Fibroblast of skin of scalp (primary cell): ENCODE measurements at places on chromosomes 7 and 10.

GRCh38 chr7:151759591-151760042 is 117.3 kb downstream of the PRKAG2 start:
- DNase-seq = peak; percentile 64

DNA sequence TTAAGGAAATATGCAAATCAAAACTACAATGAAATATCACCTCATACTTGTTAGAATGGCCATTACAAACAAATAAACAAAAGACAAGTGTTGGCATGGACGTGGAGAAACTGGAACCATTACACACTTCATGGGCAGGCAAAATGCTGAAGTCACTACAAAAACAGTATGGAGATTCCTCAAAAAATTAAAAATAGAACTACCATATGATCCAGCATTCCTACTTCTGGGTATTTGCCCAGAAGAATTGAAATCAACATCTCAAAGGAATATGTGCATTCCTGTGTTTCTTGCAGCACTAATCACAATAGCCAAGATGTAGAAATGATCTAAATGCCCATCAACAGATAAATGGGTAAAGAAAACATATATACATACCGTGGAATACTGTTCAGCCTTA is 83.6 kb downstream of the NRCAM start:
- peak; percentile 61 for DNase-seq

- DNase-seq = no peak
Observed at GRCh38 chr10:116026315-116026714, 246.7 kb downstream of the GFRA1 start.

- peak; percentile 67 for DNase-seq
Observed at GRCh38 chr7:116173051-116174028, 37.0 kb upstream of the TES start.

- no peak for DNase-seq
Observed at GRCh38 chr10:94172332-94172731, 178.6 kb downstream of the PLCE1 start.

- DNase-seq = peak; percentile 46
Observed at GRCh38 chr10:101214446-101215396, 14.5 kb downstream of the LBX1 start.

GRCh38 chr7:110947408-110947807 is 143.5 kb upstream of the LRRN3 start:
- no peak for DNase-seq

- DNase-seq = no peak
Observed at GRCh38 chr10:59623133-59624121, 86.2 kb downstream of the SLC16A9 start.

- DNase-seq = no peak
Observed at GRCh38 chr10:81309041-81309552, 565.9 kb upstream of the NRG3 start.

DNA sequence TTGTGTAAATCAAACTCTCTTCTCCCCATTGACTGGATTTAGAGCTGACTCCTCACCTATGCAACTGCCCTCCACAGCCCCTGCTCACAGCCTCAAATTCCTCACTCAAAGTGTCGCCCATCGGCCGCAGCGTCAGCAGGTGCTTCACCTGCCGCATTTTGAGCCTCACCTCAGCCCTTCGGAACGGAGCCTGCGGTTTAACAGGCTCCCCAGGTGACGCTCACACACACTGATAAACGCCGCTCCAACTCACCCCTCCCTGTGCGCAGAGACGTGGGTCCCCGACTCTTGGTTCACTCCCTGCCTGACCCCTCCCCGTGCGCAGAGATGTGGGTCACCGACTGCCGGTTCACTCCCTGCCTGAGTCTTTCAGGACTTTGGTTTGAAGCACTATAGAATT is 57.1 kb downstream of the CARD11 start:
- no peak for DNase-seq

- no peak for DNase-seq
Observed at GRCh38 chr10:3290550-3290949, 118.0 kb upstream of the PITRM1 start.

DNA sequence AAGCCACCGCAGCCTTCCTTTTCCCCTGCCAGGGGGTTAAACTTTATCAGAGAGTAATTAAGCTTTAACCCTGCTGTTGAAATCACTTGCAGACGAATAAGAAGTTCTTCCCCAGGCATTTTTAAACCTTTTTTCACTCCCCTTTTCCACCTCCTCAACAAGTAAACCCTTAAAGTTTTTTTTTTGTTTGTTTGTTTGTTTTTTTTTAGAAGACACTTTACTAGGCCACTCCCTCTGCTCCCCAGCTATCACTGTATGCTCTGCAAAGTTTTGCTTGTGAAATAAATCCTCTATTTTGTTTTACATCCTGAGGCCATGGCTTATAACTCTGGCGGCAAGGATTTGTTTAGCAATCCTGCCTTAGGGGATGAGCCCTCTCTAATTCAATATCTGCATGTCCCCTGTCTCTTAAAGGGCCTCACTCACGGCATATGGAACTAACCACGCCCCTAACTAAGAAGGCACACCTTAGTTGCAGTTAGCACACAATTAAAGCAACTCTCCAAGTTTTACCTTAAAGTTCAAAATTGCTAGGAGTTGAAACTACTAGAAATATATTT is 1354.7 kb upstream of the LRRTM3 start:
- no peak for DNase-seq

GRCh38 chr10:73339436-73339835 is 19.2 kb downstream of the CFAP70 start:
- DNase-seq = no peak

- no peak for DNase-seq
Observed at GRCh38 chr10:123160311-123160980, 6.2 kb downstream of the BUB3 start.

DNA sequence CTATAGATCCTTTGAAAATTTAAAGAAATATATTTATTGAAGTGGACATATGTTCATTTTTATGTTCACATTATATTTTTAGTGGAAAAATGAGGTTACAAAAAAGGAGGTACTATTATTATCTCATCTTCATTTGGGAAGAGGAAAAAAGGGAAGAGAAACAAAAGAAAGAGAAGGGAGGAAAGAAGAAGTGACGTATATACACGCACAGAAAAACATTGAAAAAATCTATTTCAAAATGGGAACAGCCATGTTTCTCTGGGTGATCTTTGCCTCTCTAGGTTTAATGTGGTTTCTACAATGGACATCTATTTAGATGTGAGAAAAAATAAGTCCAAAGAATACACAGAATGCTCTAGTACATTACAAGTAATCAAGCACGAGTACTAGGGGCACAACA is 14.8 kb downstream of the ANK3 start:
- no peak for DNase-seq

DNA sequence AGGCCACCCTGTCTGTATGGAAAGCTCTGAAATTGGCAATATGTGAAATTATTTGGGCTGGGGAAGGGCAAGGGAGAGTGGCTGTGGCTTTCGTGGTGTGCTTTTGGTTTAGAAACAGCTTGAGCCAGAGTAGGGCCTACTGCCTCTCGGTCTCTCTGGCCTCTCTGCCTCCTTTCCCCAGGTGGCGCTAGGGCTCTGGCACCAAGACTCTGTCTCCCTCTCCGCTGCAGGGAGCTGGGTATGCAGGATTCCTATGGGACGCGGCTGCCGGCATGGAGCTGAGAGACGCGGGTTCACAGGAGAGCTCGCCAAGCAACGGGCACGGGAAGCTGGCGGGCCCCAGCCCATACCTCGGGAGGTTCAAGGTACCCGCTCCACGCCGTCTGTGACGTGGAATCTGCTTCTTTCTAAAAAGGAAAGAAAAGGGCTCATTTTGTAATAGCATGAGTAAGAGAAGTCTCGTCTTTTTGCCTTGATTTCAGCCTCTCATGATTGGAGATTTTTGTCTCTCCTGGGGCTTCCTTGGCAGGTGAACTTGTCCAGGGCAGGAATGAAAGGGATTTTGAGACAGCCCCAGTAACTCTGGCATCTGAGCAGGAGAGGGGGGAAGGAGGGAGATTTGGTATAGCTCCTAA is 105.1 kb upstream of the ANLN start:
- DNase-seq = no peak

DNA sequence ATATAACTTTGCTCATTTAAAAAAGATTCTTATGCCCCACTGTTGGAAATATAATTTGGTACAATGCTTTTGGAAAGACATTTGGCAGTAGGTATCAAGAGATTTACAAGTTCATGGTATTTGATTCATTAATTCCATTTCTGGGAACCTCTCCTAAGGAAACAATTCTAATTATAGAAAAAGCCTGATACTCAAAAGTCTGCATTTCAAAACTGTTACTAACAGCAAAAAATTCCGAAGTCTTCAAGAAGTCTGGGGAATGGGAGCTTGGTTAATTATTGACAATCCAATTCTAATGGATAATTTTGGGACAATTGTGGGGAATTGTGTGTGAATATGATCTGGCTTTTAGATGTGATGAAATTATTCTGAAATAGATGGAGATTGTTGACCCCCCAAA is 59.6 kb downstream of the HDAC9 start:
- DNase-seq = peak; percentile 73

DNA sequence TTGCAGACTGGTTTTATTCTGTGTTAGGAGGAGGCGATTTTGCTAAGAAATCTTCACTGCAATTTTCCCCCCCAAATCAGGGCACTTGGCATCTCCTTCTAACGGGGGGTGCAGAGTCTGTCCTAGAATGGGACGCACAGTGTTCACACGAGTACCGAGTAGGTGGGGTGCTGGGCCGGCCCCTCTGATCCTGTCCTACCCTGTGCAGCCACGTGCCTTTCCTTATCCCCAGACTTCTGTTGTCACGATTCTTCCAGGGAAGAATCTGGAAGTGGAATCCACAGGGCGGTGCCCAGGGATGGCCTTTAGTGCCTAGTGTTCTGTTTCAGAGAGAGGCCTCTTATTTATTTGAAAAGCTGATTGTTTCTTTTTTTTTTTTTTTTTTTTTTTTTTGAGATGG is 16.4 kb downstream of the CUX1 start:
- no peak for DNase-seq

- DNase-seq = no peak
Observed at GRCh38 chr7:153523320-153524015, 528.7 kb upstream of the DPP6 start.

- no peak for DNase-seq
Observed at GRCh38 chr10:19705250-19705649, 111.0 kb upstream of the PLXDC2 start.

GRCh38 chr7:92276460-92276864 is 30.7 kb downstream of the ANKIB1 start:
- no peak for DNase-seq

DNA sequence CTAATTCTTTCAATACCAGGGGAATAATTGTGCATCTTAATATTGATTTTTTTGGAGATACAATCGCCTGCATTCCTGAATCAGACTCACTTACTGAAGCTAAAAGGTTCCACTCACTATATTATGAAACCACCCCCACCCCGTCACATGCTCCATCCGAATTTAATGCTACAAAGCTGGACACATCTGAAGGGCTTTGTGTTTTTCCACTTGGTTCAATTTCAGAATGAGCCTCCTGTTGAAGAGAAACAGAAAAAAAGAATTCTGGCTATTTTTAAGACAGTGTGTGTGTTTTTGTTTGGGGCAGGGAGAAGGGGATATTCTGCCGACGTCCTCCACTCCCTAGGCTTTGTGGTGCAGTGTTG is 165.5 kb upstream of the TBX20 start:
- DNase-seq = no peak

GRCh38 chr7:133859871-133860450 is 267.2 kb upstream of the LRGUK start:
- no peak for DNase-seq

- no peak for DNase-seq
Observed at GRCh38 chr7:157682064-157682945, 345.5 kb downstream of the DNAJB6 start.

DNA sequence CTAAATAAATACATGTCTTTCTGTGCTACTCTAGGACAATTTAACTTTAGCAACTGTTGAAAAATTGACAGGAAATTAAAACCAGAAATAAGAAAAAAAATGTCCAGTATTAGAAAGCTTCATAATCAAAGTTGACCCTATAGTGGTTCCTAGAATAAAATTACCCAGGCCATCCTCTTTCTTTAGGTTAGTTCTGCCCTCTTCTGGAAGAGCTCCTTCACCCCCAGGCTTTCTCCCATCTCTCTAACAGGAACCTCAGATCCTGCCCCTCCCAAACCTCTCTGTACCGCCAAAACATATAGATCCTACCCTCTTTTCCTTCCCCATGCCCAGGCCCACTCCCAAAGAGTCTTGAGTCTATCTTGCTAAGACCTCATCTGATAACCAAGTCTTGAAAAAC is 159.4 kb upstream of the CDK1 start:
- DNase-seq = no peak

DNA sequence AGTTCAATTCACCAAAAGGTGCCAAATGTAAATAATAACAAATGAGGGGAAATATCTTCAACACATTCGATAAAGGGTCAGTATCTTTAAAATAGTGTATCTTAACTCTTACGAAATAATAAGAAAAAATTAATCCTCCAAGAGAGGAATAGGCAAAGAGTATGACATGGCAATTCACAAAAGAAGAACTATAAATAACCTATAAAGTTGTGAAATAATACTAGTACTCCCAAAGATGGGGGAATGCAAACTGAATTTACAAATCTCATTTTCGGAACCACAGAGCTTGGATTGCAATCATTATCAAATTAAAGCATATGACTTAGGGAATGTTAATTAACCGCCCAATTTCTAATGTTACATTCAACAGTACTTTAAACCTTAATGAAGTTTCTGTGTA is 78.2 kb upstream of the TARP start:
- no peak for DNase-seq

DNA sequence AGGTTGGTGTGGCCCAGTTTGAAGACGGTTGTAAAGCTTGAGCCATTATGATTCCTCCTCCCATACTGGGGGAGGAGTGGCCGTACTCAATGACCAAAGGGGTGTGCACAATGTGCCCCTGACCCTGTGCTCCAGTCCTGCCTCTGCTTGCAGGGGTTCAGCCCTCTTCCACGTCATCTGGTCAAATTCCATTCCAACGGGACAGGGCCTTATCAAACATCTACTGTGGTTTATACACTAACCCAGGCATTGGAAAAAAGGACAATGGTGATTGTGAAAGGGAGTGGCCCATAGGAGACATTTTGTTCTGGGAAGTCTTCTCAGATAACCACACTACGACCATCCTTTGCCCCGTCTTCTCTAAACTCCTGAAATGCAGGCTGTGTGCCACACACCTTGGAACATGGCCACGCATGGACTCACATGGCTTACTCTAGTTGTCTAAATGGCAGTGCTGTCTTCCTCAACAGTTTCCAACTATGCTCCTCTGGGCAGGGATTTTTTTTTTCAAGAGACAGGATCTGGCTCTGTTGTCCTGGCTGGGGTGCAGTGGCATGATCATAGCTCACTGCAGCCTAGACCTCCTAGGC is 103.0 kb downstream of the JCAD start:
- DNase-seq = no peak

DNA sequence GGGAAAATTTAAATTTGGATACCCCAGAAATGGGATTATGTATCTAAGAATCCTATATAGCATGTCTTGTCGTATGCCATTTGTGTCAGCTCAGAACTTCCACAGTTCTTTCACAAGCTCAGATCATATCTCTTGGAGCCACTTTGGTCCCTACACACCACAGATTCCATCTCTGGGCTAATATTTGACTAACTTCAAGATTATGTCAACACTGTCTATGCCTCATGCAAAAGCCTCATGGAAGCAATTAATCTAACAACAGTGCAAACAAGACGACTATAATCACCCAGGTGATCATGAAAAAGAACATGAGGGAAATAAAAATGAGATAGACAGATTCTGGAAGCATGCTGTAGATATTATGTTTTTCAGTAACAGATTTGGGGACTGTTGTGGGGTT is 189.1 kb downstream of the LRRTM3 start:
- DNase-seq = no peak
